ENCODE measurements at places on chromosomes 7 and 10.

- no peak for DNase-seq
Measured at GRCh38 chr7:155820246-155820645, 8.0 kb upstream of the SHH start.

DNA sequence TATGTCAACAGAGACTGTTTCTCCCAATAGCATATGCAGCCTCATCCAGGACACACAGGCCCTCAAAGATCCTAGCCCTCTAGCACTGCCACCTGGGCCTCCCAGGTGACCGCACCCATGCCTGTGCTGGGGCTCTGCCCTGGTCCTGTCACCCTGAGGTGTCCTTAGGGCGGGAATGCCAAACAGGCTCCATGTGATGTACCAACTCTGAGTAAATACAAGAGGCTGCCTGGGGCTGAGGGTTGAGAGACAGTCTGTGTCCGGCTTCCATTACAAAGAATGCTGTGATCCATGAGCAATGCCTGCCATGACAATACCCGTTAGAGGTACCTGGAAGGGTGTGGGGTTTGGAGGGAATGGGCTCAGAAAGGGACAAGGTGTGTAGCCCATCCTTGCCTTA, 83.0 kb upstream of the KAT6B start:
- DNase-seq = no peak

DNA sequence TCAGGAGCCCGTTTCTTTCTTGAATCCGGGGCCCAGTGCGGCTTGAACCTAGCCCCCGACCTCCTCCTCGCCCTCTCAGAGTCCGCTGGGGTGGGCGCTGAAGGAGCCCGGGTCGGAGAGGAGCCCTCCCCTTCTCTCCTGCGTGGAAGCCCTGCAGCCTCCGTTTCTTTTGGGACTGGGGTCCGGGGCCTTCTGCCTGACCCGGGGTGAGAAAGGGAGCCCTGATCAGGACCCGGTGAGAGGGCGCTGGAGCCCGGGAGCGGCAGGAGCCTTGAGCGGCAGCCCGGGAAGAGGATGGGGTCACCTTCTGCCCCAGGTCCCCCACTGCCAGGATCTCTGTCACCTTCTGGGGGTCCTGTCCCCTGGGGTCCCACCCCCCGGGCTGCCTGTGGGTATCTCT, 162.3 kb downstream of the ZNF33B start:
- DNase-seq = no peak

DNA sequence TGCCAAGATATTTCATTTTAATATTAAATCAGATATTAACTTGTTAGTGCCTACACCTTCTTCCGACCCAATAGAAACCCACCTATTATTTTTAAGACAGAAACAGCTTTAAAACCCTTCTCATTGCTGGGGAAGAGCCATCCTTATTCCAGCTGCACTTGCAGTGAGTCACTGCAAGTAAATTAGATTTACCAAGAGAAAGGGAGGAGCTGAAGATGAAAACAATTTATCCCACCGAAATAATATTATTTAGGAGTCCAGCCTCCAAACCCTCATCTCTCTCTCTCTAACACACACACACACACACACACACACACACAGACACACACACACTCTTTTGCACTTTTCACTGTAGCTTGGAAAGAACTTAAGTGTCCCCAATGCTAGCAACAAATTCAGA, 26.9 kb downstream of the TWIST1 start:
- DNase-seq = no peak

DNA sequence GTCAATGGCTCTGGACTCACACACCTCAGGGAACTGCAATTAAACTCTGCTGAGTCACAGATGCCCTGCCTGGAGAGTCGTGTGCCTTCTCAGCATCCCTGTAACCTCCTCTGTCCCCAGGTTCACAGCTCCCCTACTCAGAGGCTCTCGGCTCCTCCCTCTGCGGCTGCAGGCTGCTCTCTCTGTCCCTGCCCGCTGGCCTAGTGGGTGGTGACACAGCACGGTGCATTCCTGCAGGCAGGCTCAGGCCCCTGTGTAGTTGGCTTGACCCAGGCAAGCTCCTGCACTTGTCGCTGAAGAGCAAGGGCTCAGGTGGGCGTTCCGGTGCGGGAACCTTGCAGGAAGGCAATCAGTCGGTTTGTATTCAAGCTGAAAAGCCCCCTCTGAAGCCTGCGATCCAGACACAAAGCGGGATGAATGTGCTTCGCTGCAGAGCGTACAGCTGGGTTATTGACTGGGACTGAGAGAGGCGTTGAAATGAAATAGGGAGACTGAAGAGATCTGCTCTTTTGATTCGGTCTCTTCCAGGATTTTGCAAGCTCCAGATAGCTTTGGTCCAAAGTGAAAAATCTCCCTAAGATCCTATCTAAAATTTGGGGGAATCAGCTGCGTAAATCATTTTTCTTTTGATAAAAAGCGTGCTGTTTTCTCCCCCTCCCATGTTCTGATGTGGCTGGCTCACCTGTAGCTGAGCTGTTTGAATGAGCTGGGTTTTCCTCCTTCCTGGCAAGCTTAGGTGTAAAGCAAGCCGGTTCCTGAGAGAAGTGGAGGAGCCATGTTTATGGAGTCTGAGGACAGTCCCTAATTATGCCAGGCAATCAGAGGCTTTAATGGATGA, 208.7 kb upstream of the PHYHIPL start:
- peak; percentile 33 for DNase-seq

DNA sequence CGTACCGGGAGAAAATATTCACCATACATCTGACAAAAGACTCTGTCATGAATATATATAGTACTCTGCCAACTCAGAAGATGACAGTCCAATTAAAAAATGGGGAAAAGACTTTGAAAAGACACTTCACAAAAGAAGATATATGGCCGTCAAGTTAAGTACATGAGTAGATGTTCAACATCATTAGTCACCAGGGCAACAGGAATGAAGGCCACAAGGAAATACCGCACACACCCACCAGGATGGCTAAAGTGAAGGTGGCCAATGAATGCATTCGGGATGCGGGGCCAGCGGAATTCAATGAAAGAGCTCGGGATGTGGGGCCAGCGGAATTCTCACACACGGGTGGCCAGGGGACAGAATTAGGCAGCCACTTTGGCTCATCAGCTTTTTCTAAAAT, 42.2 kb downstream of the MAD1L1 start:
- no peak for DNase-seq

DNA sequence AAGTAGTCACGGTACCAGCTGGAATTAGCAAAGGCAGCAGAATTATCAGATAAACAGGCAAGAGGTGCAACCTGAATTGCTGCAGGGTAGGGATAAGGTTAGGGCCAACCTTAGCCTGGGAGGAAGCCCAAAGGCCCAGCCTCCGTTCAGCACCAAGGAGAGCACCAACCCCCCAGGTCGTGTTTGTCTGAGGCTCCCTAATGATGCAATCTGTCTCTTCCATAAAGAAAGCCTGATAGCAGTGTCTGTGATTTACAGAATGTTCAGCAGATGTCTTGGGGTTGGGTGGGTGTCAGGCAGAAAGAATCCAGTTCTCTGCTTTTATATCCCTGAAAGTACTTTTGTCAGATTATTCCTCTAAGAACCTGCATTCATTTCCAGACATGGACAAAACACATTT, 328.4 kb upstream of the AOAH start:
- DNase-seq = no peak

GRCh38 chr10:30435073-30435422, 1.1 kb downstream of the MAP3K8 start:
- DNase-seq = peak; percentile 58

DNA sequence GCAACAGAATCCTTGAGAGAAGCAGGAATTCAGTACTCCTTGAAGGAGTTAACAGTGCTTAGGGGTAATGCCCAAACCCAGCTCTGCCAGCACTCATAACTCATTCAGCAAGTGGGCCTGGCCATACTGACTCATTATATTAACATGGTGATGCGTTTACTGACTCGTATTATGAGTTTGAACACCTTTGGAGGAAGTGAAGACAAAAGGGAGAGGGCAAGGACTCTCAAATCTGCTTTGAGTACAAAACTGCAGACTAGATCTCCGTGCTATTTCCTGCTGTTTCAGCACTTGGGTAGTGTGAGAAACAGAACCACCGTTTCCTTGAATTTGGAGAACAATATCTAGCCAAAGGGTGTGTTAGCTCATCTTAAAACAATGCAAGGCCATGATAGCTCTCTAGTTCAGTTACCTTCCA, 30.8 kb downstream of the SLC16A9 start:
- no peak for DNase-seq

- DNase-seq = no peak
Measured at GRCh38 chr7:100169147-100169850, 882 bp upstream of the GAL3ST4 start.

DNA sequence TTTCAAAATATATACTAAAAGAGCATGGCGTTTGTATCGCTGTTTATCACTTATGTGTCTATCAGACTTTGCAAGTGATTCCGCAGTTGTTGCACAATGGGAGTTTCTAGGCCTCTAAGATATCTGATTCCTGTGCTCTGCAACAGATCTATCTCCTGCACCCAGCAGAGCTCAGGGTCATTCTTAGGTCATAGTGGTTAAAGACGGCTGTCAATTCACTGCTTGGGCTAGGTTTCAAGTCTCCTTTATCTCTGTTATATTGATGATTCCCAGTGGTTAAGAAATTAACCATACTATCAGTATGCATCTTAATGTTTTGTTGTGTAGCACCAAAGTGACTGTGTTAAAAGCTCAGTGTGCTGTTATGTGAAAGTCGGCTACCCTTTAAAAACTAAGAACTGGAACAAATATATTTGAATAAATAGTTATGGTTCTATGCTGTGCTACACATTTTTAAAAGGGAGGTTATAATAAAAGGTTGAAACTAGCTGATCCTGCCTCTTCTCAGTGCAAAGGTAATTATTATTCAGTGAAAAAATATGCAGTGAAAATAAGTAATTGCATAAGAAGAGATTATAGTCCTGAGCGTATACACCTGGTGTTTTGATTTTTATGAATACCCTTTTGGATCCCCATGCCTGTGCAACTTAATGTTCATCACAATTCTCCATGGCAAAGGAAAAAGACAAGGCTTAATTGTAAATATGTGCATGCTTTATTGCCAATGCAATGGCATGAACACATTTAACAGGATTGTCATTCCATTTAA, 24.0 kb downstream of the HOXA1 start:
- DNase-seq = no peak

DNA sequence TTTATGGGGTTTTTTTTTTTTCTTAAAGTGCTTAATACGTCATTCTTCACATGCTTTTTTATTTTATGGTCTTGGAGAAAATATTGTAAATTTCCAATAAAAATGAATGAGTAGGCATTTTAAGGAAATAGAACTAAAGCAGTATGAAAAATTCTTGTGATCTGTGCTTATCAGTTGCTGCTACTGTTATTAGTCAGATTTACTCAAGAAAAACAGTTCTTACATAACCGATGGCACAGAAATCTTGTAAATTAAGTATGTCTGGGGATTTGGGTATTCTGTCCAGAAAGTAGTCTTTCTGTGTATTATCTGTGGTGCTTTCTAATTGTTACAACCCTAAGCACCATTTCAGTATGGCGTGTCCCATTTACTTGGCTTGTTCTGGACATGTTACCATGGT, 64.7 kb downstream of the LRGUK start:
- no peak for DNase-seq

GRCh38 chr10:80769700-80770160, 232.0 kb downstream of the SH2D4B start:
- no peak for DNase-seq

- DNase-seq = no peak
Measured at GRCh38 chr7:149776848-149777407, 3.5 kb upstream of the ZNF467 start.

DNA sequence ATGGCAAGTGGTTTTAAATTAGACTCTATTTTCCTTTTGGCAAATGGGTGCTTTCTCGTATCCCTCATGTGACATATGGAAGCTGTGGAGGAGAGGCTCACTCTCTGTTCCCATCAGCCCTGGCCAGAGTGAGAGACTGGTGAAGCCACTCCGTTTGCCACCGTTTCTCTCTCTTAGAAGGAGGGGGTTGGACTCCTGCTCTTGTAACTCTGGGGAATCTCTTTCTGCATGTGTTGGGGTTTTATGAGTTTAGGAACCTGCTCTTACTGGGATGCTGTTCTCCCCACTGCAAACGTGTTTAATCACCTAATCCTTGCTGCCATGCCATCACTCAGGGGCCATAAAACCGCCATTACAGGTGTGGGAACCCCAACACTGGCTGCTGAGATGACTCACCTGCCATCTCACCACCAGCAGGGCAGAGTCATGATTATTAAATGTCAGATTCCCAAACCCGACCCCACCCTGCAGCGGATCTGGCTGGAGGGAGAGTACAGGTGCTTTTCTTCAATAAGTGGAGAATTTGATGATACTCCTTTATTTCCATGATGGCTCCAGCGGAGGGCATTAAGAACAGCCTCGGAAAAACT, 103.2 kb downstream of the ADCY1 start:
- DNase-seq = no peak

GRCh38 chr10:49552277-49552676, 13.4 kb upstream of the ERCC6 start:
- no peak for DNase-seq

DNA sequence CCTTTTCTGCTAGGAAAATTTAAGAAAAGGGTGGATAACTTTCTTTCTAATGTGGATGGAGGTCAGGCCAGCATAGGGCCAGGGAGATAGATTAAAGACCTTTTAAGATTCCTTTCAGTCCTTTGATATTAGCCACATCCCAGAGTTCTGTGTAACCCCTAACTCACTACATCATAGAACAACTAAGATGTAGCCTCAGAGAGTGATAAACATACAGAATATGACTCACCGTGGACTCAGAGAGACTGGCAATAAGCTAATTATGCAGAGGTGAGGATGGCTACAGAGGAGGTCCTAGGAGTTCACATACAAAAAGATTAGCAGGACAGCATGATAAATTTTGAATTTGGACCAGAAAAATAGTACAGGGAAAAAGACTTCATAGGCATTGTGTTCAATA, 141.0 kb downstream of the AOAH start:
- no peak for DNase-seq

GRCh38 chr7:133255486-133255885, 2.6 kb downstream of the EXOC4 start:
- DNase-seq = no peak

GRCh38 chr7:25758559-25758958, 393.4 kb upstream of the NFE2L3 start:
- DNase-seq = no peak

DNA sequence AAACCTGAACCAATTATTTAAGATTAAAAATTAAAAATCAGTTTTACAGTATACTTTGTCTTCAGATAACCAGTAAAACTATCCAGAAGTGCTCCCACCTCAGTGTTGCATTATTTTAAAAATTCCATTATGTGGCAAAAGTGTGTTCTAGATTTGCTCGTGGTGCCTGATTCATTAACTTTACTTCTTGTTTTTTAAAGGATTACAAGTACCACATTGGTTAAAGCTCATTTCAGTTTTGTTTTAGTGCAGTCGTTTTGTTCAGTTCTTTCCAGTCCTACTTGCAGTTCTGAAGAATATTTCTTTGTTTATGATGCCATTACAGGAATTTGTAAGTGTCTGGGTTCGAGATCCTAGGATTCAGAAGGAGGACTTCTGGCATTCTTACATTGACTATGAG, 69.0 kb downstream of the SNX10 start:
- DNase-seq = no peak

- DNase-seq = peak; percentile 48
Measured at GRCh38 chr7:116653204-116653603, 18.8 kb upstream of the MET start.

DNA sequence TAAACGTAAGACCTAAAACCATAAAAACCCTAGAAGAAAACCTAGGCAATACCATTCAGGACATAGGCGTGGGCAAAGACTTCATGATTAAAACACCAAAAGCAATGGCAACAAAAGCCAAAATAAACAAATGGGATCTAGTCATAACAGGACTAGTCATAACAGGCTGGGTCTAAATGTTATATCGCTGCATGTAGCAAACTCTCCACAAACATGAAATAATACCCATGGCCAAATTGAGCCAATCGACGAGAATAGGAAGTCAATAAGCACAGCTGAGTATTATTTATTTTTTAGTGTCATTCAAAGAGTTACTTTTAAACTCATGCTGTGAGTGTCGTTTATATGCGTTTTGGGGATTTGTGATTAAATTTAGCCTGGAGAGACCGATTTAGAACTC, 225.1 kb downstream of the TFEC start:
- DNase-seq = no peak

Data from upper lobe of left lung (tissue), 6 donors.